A549 treated with dexamethasone at 1 μM for 4 hours (cell line): ENCODE measurements at places on chromosomes 1 and 21. TPM values are rescaled to one million over a fixed set of nuclear protein-coding genes. Genes with fewer than 3 reads are reported as not detected.

MCL1 gene
- 243 to 346 TPM (median 312 TPM) in 5 replicates for total RNA-seq

GPR3 gene
- 1.3 to 1.8 TPM (median 1.6 TPM) in 5 replicates for total RNA-seq

NTMT2 gene
- total RNA-seq, result not detected in 5 replicates

CFHR3 gene
- 0.06 to 0.21 TPM (median 0.12 TPM) in 4 of 5 replicates, not detected in the other for total RNA-seq

BSDC1 gene
- 17.4 to 21.5 TPM (median 20.1 TPM) in 5 replicates for total RNA-seq

FMOD gene
- total RNA-seq, result 0.02 to 0.04 TPM (median 0.03 TPM) in 3 of 5 replicates, not detected in the others

HNRNPCL2 gene
- total RNA-seq, result not detected in 5 replicates

DNAH14 gene
- 12.7 to 16.2 TPM (median 13.4 TPM) in 5 replicates for total RNA-seq

SLC2A5 gene
- 0.35 to 1.1 TPM (median 0.52 TPM) in 5 replicates for total RNA-seq

CNR2 gene
- total RNA-seq, result 0.02 TPM in 1 of 5 replicates, not detected in the others

AADACL4 gene
- total RNA-seq, result not detected in 5 replicates

KCNT2 gene
- 0.02 to 0.07 TPM (median 0.04 TPM) in 5 replicates for total RNA-seq

YRDC gene
- 12.4 to 16.3 TPM (median 14.8 TPM) in 5 replicates for total RNA-seq

IL10RB gene
- total RNA-seq, result 16.8 to 19.4 TPM (median 18.0 TPM) in 5 replicates

UBXN11 gene
- 9.7 to 14.8 TPM (median 13.5 TPM) in 5 replicates for total RNA-seq

TMEM240 gene
- total RNA-seq, result 0.20 to 0.52 TPM (median 0.37 TPM) in 5 replicates

SMIM34 gene
- total RNA-seq, result not detected in 5 replicates

CCDC27 gene
- total RNA-seq, result not detected in 5 replicates

TAS1R1 gene
- not detected in 5 replicates for total RNA-seq

FTCD gene
- 0.16 to 0.33 TPM (median 0.19 TPM) in 3 of 5 replicates, not detected in the others for total RNA-seq

RAP1A gene
- 25.4 to 40.9 TPM (median 29.8 TPM) in 5 replicates for total RNA-seq

SPAG17 gene
- not detected in 5 replicates for total RNA-seq

LCE1B gene
- 0.08 TPM in 1 of 5 replicates, not detected in the others for total RNA-seq

AMY1C gene
- not detected in 5 replicates for total RNA-seq

SH2D2A gene
- 2.5 to 4.6 TPM (median 3.3 TPM) in 5 replicates for total RNA-seq

FALEC gene
- total RNA-seq, result 0.19 to 0.24 TPM in 2 of 5 replicates, not detected in the others

OR2L13 gene
- total RNA-seq, result not detected in 5 replicates

TSTD1 gene
- 0.17 to 0.32 TPM (median 0.24 TPM) in 3 of 5 replicates, not detected in the others for total RNA-seq

TNFRSF4 gene
- 0.06 to 0.15 TPM (median 0.10 TPM) in 4 of 5 replicates, not detected in the other for total RNA-seq

RXRG gene
- 0.05 to 0.08 TPM (median 0.06 TPM) in 3 of 5 replicates, not detected in the others for total RNA-seq

ELF3 gene
- total RNA-seq, result 101 to 133 TPM (median 107 TPM) in 5 replicates

ITGB2 gene
- 0.56 to 0.94 TPM (median 0.76 TPM) in 5 replicates for total RNA-seq

KIF17 gene
- 1.8 to 2.7 TPM (median 2.4 TPM) in 5 replicates for total RNA-seq

ZMYND12 gene
- total RNA-seq, result 0.27 to 0.69 TPM (median 0.39 TPM) in 5 replicates
